ENCODE measurements at places on chromosomes 4 and X.

- DNase-seq: peak; percentile 11
These were observed 65.6 kb downstream of the RAB40A start for GRCh38 chrX:103453655-103454054.

GRCh38 chr4:165879641-165880040, 6.6 kb downstream of the TLL1 start:
- DNase-seq: no peak

DNA sequence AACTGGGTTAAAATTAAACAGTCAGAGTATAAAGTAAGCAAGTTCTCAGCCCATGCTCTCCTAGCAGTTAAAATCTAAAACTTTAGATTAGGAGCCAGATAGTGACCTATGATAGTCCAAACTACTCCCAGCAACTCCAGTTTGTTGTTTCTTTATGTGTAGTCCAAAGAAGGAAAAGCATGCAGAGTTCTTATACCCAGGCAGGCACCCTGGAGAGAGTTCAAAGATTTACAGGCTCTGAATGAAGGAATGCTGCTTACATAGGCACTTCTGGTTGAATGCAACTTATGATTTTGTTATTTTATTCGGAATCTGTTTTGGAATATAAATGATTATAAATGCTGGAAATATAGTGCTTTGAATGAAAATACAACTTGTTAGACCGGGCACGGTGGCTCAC, 67.2 kb downstream of the GPAT3 start:
- no peak for DNase-seq

GRCh38 chr4:138939960-138940359, 75.6 kb upstream of the NOCT start:
- DNase-seq: no peak

DNA sequence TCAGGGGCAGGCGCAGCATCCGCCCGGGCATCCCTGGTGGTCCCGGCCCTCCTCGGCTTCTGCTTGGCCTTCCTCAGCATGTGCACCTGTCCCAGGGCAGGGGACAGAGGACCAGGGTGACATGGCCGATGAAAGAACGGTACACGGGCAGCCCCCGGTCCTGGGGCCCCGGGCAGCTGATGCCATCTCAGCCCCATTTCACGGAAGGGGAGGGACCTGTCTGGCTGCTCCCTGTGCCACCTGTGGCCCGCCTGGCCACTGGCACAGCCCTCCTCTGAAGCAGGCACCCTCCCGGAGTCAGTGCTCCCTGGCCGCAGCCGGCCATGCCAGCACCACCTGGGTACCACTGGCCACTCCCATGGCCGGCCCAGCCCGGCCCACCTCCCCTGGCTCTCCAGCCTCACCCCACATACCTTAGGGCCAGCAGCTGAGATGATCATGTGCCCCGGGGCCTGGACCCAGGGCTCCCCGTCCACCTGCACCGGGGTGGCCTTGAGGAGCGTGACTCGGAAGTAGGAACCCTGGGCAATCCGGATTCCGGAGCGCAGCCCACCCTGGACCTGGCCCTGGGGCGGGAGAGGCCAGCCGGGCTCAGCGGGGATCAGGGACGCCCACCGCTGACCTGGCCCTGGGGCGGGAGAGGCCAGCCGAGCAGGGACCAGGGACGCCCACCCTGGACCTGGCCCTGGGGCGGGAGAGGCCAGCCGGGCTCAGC, 12.6 kb downstream of the DGKQ start:
- no peak for DNase-seq

GRCh38 chr4:47863486-47863885, 25.6 kb upstream of the CORIN start:
- no peak for DNase-seq

DNA sequence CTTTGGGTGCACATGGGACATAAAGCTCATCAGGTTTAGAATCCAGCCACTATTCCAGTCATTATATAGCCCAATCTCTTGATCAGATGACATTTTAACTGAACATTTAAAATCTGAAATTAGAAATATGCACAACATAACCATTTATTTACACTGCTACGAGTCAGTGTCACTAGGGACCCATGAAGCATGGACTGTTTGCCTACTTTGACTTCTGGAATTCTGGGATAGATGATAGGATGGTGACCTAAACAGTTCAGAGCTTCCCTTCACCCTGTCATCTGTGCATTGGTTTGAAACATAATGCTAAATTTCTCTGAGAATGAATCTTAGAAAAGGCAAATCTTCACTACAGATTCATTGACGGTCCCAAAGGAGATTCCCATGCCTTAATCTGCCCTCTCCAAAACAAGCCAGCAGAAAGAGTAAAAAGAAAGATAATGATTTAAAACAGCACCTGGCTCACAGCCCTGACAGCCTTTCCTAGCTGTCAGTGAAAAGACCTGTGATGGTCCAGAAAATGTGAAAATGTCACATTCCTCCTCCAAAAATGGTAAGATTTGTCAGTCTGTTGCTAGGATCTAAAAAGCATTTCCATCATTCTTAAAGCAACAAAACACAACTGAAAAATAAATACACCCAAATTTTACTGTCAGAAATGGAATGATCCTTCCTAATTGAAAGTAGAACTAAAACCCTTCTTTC, 18.9 kb upstream of the HERC3 start:
- no peak for DNase-seq

- no peak for DNase-seq
These were observed 53.2 kb upstream of the ATP6AP2 start for GRCh38 chrX:40527543-40527942.

- DNase-seq: peak; percentile 9
These were observed 17.8 kb downstream of the PSAPL1 start for GRCh38 chr4:7416745-7417432.

- no peak for DNase-seq
These were observed 104.7 kb downstream of the ABLIM2 start for GRCh38 chr4:8053688-8054449.

GRCh38 chr4:44118971-44119680, 329.5 kb downstream of the KCTD8 start:
- DNase-seq: no peak

GRCh38 chrX:63889001-63889400, 104.0 kb upstream of the ARHGEF9 start:
- DNase-seq: peak; percentile 49

GRCh38 chr4:173492315-173492714, 37.7 kb downstream of the HAND2 start:
- DNase-seq: no peak

GRCh38 chr4:56289934-56290333, 97.4 kb downstream of the AASDH start:
- no peak for DNase-seq

GRCh38 chr4:8772499-8773123, 99.0 kb downstream of the HMX1 start:
- no peak for DNase-seq

DNA sequence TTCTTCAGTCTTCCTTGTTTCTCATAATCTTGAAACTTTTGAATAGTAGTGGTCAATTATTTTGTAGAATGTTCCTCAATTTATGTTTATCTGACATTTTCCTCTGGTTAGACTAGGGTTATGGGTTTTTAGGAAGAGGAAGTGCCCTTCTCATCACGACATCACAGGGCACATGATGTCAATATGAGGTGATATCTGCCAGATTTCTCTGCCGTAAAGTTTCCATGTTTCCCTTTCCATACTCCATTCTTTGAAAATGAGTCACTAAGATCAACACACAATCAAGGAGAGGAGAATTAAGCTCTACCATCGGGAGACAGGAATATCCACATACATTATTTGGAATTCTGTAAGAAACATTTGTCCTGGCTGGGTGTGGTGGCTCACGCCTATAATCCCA, 28.4 kb downstream of the RP2 start:
- DNase-seq: no peak

GRCh38 chrX:16445166-16445752, 204.7 kb upstream of the S100G start:
- DNase-seq: no peak

GRCh38 chr4:143420227-143420626, 83.6 kb downstream of the GAB1 start:
- no peak for DNase-seq

DNA sequence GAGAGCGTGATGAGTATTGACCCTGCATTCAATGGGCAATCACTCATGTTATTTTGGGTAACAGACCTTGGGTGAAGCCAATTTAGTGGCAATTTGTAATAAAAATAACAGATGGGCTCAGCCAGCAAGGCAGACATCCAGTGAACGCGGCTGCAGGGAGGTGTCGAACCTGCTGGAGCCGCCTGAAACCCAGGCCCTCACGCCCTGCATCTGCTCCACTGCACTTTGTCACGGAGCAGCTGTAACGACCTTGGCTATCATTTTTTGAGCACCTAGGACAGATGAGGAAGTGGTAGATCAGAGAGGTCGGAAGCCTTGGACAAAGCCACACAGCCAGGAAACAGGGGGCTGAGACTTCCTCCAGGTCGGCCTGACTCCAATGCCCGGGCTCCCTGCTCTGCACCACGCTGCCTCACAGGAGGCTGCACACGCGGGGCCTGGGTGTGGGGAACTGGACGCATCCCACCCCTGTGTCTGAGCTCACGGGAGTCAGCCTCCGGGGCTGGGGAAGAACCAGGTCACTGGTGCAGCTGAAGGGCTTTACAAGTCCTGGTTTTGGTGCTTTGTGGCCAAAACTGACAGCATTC, 19.4 kb downstream of the HMX1 start:
- no peak for DNase-seq

DNA sequence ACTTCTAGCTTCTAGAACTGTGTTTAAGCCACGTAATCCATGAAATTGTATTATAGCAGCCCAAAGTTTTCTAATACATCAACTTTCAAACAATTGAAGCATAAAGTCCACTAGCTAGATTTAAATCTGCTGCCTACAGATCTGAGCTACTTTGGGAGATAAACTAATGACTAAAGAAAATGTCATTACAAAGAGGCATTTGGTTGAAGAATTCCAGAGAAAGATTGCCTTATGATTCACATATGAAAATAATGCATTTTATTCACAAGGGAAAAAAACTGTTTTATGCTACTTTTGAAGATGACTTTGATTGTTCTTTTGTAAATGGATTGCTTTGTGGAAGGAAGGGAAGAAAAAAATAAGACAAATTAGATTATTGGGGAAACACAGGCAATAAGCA, 124.1 kb upstream of the SLIT2 start:
- DNase-seq: no peak

DNA sequence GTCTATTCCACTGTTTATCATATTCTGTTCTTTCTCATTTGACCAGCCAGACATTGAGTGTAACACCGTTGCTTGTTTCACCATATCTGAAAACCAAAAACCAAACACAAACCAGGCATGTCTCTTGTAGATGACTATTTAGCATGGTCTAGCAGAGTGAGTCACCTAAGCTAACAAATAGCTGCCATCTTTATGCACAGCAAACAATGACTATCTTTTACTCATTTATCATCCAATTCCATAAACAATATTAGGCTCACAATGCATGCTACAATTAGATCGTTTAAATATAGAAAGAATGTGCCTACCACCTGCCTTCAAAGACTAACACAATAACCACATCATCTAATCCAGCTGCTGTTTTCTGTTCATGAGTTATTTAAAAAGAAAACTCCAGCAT, 495.4 kb downstream of the PCDH19 start:
- no peak for DNase-seq

GRCh38 chr4:184448141-184448540, 26.2 kb downstream of the IRF2 start:
- no peak for DNase-seq

GRCh38 chr4:113919611-113920010, 59.8 kb downstream of the ARSJ start:
- DNase-seq: peak; percentile 8

- no peak for DNase-seq
These were observed 88.6 kb upstream of the HHIP start for GRCh38 chr4:144557404-144557803.

DNA sequence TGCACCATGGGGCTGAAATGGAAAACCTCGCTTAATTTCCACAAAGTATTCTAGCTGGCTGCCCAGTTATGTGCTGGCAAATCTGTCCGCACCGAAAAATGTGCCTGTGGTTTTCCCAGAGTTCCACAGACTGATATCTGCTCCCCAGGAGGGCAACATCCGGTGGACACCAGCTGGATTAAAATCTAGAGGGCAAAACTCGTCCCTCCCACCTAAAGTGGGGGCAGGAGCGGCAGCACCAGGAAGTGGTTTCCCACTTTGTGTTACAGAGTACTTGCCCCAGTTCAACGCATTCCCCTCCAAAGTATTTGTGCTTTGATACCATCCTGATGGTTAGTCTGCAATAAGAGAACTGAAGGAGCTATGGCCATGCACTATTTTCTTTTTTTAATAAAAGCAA, 187.6 kb downstream of the TSPAN5 start:
- DNase-seq: no peak

DNA sequence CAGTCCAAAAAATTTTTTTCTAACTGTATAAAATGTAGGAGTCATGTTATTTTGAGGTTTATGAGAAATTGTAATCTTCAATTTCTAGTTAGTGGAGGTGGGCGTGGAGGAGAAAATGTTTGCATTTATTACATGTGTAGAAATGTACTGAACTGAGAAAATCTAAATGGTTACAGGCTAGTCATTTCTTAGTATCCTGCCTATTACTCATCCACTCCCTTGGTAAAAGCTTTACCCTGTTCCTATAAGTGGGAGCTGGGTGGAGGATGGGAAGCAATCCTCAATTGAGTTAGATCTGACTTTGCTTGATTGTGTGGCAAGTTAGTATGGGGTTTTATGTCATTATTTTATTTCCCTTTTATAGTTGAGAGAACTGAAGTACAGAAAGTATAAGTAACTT, 73.8 kb downstream of the POLA1 start:
- no peak for DNase-seq

DNA sequence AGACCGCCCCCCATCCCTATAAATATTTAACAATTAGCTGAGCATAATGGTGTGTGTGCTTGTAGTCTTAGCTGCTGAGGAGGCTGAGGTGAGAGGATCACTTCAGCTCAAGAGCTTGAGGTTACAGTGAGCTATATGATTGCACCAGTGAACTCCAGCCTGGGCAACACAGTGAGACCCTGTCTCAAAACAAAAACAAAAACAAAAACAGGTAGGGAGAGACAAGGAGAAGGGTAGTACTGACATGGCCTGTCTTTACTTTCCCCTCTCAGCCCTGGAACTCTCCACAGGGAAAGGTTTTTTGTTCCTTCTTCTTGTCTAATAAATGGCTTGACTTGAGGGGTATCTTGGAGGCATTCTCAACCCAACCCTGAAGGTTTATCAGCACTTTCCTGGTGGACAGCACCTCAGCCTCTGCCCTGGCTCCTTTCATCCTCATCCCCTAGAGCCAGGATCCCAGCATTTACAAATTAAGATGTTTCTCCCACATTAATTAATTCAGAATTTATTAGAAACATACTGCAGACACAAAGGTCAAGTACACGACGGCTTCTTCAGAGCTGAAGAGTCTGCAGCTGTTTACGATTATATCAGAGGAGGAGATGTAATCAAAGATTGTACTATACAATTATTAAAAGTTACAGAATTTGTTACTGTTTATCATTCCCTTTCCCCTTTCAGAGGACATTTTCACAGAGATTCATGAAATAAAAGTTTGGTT, 131.8 kb downstream of the AFF1 start:
- no peak for DNase-seq
